ENCODE measurements at places on chromosomes 16 and 17. TPM values are rescaled to one million over a fixed set of nuclear protein-coding genes. Genes with fewer than 3 reads are reported as not detected.

GRCh38 chr16:1458336-1458976, 14.1 kb upstream of the CCDC154 start:
- no peak for DNase-seq

- no peak for DNase-seq
Observed at GRCh38 chr17:68384941-68385340, 72.4 kb downstream of the WIPI1 start.

GRCh38 chr17:35543856-35544255, 6.4 kb upstream of the SLFN12L start:
- DNase-seq: no peak

- no peak for DNase-seq
Observed at GRCh38 chr17:50176559-50177357, 11.0 kb downstream of the SGCA start.

DNA sequence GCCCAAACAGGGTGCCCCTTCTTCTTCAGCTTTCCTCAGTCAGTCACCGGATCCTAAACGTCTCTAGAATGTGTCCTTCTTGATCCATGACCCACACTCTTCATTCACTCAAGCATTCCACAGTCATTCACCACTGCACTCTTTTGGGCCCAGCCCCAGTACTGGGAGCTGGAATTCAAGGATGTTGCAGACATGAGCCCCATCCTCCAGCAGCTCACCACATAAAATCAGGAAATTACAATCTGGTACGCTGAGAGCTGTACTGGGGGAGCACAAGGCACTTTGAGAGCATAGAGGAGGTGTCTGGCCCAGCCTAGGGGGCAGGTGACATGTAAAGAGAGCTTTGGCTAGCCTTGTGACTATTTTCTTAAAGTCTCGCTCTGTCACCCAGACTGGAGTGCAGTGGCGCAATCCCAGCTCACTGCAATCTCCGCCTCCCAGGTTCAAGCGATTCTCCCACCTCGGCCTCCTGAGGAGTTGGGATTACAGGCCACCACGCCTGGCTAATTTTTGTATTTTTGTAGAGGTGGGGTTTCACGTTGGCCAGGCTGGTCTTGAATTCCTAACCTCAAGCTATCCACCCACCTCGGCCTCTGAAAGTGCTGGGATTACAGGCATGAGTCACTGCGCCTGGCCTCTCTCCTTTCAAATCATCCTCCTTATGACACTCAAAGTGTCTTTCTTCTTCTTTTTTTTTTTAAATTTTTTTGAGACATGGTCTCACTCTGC, 18.7 kb downstream of the CES4A start:
- no peak for DNase-seq

GRCh38 chr16:53876811-53877210, 172.9 kb downstream of the FTO start:
- no peak for DNase-seq

GRCh38 chr17:38512473-38513058, 84.3 kb downstream of the ARHGAP23 start:
- no peak for DNase-seq

GRCh38 chr17:8421571-8421970, 14.1 kb upstream of the NDEL1 start:
- DNase-seq: no peak

DNA sequence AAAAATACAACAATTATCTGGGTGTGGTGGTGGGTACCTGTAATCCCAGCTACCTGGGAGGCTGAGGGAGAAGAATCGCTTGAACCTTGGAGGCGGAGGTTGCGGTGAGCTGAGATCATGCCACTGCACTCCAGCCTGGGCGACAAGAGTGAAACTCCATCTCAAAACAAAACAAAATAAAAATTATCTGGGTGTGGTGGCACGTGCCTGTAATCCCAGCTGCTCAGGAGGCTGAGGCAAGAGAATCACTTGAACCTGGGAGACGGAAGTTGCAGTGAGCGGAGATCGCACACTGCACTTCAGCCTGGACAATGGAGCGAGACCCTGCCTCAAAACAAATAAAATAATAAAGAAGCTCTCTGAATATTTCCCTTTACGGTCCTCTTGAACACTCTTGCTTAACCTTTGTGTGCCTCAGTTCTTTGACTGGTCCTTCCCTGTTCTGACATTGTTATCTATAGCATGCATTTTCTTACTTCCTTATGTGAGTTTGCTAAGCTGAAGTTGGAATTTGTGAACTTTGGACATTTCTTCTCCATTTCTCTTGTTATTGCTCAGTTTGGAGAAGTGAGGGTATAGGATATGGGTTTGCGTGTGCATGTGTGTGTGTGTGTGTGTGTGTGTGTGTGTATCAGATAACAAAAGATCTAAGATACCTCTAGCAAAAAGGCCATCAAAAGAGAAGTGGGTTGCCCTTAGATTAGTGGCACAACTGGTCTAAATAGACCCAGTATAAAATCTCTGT, 29.7 kb upstream of the WSB1 start:
- DNase-seq: no peak

GRCh38 chr17:69593351-69593715, 178.8 kb downstream of the MAP2K6 start:
- no peak for DNase-seq

The DDX19B gene
- 25.6 TPM for polyA plus RNA-seq

The RMI2 gene
- 5.2 TPM for polyA plus RNA-seq

The STAT3 gene
- 55.6 TPM for polyA plus RNA-seq

The MEOX1 gene
- not detected for polyA plus RNA-seq

The AOC2 gene
- 0.58 TPM for polyA plus RNA-seq

The WNT9B gene
- 1.9 TPM for polyA plus RNA-seq
